ENCODE measurements at places on chromosomes 1 and 21.

- no peak for DNase-seq
Measured at GRCh38 chr1:12232221-12232620, 2.4 kb downstream of the VPS13D start.

GRCh38 chr1:153679337-153680119, 1.0 kb downstream of the NPR1 start:
- no peak for DNase-seq

- DNase-seq, result no peak
Measured at GRCh38 chr1:194069168-194069830, 882.9 kb upstream of the B3GALT2 start.

DNA sequence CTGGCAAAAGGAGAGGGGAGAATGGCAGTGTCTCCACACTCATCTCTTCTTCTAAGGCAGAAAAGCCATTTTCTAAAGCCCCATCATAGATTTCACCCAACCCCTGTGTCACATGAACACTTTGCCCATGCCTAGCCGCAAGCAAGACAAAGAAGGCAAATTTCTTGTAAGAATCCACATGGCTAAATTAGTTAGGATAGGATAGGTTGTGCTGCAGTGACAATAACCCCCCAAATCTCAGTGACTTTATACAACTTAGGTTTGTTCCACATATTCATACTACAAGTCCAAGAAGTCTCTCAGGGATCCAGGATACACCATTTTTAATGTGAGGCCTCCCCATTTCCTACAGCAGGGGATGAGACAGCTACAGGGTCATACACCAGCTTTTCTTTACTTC, 40.8 kb downstream of the MIS18A start:
- no peak for DNase-seq

DNA sequence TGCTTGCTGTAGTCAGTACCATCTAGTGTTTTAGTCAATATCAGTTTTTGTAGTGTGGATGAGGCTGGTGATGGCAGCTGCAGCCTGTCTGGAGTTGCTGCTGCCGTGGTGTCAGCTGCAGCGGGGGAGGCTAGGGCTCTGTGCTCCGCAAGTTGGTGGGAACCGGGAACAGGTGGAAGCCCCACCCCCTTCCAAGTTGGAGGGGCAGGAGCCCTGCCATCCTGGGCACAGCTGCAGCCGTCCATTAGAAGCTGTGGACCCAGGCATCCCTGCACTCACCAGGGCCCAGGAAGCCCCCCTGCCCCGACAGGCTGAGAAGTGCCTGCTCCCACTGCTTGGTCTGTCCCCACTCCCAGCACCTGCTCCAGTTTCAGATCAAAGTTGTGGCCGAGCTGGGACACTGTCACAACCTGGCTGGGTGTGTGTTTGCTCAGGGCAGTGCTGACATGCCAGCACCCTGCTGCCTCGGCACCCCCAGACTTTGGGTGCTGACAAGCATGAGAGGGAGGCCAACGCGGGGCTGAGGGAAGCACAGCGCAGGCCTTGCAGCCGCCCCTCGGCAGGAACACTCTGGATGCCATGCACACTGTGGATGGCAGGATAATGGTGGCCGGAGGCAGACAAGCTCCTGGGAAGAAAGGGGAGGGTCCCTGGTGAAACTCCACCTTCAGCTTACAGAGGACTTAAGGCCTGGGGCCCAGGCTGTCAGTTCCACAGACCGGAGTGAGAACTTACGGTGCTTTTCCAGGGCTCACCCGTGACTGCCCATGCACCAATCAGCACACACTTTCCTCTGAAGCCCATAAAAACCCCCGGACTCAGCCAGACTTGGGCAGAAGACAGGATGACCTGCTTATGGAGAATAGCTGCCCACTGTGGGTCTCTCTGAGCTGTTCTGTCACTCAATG, 86.9 kb downstream of the ADARB1 start:
- no peak for DNase-seq

GRCh38 chr1:152622803-152623202, at the start of gene LCE3A:
LCE3A (minus strand) TSS chr1:152623103; CDS start chr1:152623103, 0 bp downstream.
- no peak for DNase-seq

Measured in hypothalamus (tissue), 51 donors.